ENCODE measurements at places on chromosomes 4 and X. TPM values are rescaled to one million over a fixed set of nuclear protein-coding genes. Genes with fewer than 3 reads are reported as not detected.
A peak's percentile ranks its signal among the peaks of the same experiment; 100 is the strongest.

- no peak for DNase-seq
These were observed 43.2 kb upstream of the SLC10A4 start for GRCh38 chr4:48439988-48440387.

Gene MCF2
- not detected for polyA plus RNA-seq

DNA sequence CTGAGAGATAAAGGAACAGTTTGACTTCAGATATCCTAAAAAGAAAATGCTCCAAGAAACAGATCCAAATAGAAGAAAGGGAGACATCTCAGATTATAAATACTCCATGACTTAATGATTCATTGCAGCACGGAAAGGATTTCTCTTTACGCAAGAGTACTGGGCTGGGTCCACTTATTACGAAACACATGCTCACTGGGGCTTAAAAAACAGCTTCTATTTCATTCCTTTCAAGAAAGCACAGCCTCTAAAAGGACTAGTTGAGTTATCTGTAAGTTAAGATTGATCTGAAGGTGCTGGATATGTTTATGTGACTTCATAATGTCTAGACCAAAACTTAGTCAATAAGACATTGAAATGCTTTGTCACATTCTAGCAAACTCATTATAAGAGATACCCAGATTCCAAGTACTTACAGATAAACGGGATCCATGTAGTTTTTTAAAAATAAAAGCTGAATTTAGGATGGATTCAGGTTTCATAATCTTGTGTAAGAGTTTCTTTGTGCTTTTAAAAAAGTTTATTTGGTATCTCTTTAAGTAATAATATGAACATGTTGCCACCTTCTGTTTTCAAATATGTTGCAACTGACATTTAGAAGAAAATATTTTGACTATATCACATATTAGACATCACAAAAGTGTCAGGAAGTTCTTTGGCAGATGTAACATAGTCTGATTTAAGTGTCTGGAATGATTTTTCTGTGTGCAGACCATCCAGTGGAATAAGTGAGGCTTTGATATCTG lies 109.5 kb upstream of the MYOZ2 start:
- DNase-seq = no peak

Gene VCX
- polyA plus RNA-seq = not detected

Gene SMARCAD1
- 55.3 TPM for polyA plus RNA-seq

GRCh38 chr4:1749370-1749769 lies 28.0 kb downstream of the TACC3 start:
- DNase-seq = no peak

DNA sequence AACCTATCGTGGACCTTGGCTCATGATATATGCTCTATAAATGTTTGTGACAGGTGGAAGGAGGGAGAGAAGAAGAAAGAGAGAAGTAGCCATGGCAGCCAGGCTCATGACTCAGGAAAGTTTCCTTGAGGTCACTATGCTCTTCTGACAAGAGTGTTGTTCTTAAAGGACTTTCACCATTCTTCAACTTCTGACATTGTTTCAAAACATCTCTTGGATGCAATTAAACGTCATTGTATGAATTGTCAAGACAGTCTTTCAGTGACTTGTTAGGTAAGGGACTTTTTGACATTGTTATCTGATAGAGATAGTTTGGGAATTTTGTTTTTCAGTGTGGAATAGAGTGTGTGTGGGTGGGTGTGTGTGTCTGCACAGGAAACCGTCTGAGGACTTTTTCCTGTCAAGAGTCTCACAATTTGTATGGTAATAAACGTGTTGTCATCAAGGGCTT lies 617.0 kb downstream of the MID1IP1 start:
- DNase-seq = no peak

DNA sequence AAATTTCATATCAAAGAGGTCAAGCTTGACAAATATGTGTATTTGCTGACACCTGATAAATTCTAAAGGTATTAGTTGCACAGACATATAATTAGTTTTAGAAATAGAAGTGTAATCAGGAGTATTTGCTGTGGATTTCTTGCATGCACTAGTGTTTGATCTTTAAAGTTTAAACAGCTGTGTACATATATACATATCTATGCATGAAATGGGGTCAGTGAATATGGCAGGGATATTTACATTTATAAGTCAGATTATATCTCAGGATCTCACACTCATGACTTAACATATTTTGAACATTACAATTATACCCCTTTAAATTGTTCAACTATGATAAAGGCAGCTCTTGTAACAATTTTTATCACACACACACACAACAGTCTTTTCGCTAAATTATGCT lies 547.4 kb upstream of the ACTRT1 start:
- no peak for DNase-seq

Gene IBSP
- not detected for polyA plus RNA-seq

GRCh38 chr4:33390976-33391375 lies 2670.8 kb downstream of the PCDH7 start:
- DNase-seq = no peak

DNA sequence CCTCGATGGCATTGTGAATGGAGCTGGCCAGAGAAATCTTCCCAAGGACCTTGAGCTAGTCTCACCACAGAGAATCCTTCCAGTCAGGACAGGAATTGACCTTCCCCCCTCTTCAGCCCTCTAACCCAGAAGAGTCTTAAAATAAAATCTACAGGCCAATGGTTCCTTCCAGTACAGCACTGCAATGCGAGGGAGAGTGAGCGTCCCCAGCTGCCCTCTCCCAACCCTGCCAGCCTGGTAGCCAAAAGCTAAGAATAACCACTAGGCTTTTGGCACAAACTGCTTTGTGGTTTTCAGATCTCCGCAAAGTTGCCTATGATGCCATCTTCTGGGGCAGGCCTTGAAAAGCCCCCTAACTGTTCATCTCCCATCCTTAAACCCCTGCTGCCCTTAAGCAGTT lies 175.1 kb downstream of the AR start:
- DNase-seq = no peak

DNA sequence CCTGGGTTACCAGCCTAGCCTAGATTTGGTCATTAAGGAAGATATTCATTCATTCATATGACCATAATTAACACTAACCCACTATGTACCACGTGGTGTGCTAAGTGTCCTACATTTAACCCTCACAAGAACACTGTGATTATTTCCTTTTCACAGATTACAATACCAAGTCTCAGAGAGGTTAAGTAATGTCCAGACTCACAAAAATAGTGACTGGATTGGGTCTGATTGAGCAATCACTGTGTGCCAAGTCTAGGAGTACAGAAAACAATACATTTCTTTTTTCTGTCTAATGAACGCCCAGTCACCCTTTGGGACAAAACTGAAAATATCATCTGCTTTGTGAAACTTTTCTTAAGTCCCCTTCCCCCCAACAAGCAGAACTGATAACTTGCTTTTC lies 7.6 kb upstream of the DLG3 start:
- no peak for DNase-seq

- DNase-seq = no peak
These were observed 103.5 kb downstream of the IRF2 start for GRCh38 chr4:184370711-184371389.

Gene RAB28
- polyA plus RNA-seq = 32.5 TPM

Gene BTC
- polyA plus RNA-seq = 7.5 TPM

- DNase-seq = peak; percentile 77
These were observed at the start of gene IL1RAPL2 for GRCh38 chrX:104565791-104566680. IL1RAPL2 (plus strand) TSS chrX:104566199.

DNA sequence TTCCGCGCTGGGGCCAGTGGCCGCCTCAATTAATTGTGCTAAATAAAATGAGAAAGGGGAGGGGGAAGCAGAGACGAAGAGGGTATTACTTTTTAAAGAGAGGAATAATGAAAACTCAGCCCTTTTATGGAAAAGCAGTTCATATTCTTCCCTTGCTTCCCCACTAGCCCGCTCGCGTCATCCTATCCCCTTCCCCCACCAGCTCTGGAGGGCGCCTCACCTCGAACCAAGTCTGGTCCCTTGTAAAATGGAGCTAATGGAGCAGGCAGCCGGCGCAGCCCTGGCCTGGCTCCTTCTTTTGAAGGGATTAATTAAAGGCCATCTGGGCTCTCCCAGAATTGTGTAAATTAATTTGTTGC lies 511 bp upstream of the NKX6-1 start:
- DNase-seq = no peak

DNA sequence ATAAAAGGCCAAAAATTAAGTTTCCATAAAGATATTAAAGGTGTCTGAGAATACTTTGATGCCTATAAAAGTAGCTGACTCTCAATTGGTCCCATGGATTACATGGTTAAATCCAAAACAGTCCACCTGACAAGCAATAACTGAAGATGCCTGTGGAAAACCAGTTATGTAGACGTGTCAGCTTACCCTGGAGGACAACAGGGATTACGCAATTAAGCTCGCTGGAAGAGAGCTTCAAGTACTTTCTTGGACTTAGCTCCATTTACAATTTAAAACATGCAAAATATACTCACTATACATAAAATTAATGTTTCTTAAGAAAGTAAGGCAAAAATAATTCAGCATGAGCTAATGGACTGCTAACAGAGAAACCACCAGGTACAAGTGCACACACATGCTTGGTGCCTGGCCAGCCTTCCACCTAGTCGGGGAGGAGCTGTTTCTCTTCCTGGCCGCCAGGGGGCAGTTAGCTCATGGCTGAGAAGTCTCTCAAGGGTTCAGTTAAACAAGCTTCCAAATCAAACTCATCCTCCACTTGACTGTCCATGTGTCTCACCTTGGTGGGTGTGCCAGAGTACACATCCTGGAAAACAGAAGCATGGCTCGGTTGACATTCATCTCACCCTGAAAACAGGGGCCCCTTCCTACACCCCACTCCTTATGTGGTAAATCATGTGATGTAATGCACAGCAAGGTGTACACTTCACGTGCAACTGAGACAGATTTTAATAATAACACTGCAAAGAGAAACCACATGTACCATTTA lies 9.2 kb upstream of the FAM53A start:
- DNase-seq = peak; percentile 53

GRCh38 chr4:53551281-53551864 lies 39.9 kb downstream of the LNX1 start:
- no peak for DNase-seq

DNA sequence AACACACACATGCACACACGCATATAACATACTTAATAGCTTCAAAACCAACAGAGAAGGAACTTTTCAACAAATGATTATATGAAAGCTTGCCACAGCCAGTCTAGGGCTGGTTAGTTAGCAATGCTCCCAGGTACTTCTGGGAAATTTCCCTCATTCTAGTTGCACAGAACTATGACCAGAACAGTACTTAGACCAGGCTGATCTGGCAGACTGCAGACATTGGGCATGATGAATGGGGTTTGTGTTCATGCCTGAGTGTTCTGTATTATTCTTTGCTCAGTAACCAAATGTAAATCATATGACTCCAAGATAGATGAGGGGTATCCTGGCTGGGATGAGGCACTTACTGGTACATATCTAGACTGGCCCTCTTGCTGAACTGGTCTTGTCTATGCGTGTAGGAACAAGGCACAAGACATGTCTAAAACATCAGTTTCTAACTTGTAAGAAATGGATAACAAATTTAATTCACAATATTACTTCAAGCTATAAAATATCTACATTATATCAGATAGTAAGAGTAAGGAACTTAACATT lies 50.3 kb upstream of the GEMIN8 start:
- no peak for DNase-seq

Gene GPRASP1
- 17.7 TPM for polyA plus RNA-seq

- DNase-seq = no peak
These were observed 134.5 kb downstream of the SLIT2 start for GRCh38 chr4:20386001-20386740.

GRCh38 chr4:137576446-137576845 lies 44.2 kb upstream of the PCDH18 start:
- no peak for DNase-seq

Gene CLCN4
- 4.8 TPM for polyA plus RNA-seq

- DNase-seq = no peak
These were observed 106.4 kb downstream of the ABLIM2 start for GRCh38 chr4:8052160-8052691.

- no peak for DNase-seq
These were observed 111.8 kb upstream of the MAP3K15 start for GRCh38 chrX:19627081-19627480.

Gene UTP14A
- polyA plus RNA-seq = 27.3 TPM

DNA sequence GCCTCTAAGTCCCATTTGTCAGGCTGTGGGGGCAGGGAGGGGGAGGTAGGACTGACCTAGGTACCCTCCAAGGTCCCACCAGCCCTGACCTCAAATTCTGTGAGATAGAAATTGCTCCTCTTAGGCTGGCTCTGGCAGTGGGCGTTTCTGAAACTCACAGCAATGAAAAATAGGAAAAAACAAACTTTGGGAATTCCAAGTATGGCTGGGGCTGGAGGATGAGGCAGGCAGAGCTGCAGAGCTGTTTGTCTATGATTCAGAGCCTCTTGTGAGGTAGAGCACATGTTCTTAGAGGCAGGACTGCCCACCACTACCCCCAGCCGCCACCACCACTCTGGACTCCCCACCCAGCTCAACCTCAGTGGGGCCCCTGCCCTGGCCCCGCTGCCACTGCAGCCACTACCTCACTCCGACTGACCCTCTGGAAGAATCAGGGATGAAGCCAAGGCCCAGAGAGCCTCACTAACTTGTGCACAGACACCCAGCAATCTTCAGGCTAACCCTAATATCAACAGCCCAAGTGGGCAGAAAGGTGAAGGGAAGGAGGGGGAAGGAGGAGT lies 98.2 kb downstream of the PJA1 start:
- DNase-seq = no peak

- no peak for DNase-seq
These were observed 211.9 kb upstream of the PRPS2 start for GRCh38 chrX:12579311-12579710.

GRCh38 chr4:54545663-54546424 lies 111.9 kb upstream of the KIT start:
- no peak for DNase-seq

Measured in left lung (tissue), 14 donors.